Esophagus mucosa (tissue), 1 donor: ENCODE measurements at places on chromosomes 11 and 22.

GRCh38 chr11:64598106-64598796 lies 7.2 kb downstream of the SLC22A12 start:
- no peak for ATAC-seq

- peak; percentile 54 for ATAC-seq
Observed at GRCh38 chr11:11329062-11329806, 23.8 kb downstream of the CSNK2A3 start.

DNA sequence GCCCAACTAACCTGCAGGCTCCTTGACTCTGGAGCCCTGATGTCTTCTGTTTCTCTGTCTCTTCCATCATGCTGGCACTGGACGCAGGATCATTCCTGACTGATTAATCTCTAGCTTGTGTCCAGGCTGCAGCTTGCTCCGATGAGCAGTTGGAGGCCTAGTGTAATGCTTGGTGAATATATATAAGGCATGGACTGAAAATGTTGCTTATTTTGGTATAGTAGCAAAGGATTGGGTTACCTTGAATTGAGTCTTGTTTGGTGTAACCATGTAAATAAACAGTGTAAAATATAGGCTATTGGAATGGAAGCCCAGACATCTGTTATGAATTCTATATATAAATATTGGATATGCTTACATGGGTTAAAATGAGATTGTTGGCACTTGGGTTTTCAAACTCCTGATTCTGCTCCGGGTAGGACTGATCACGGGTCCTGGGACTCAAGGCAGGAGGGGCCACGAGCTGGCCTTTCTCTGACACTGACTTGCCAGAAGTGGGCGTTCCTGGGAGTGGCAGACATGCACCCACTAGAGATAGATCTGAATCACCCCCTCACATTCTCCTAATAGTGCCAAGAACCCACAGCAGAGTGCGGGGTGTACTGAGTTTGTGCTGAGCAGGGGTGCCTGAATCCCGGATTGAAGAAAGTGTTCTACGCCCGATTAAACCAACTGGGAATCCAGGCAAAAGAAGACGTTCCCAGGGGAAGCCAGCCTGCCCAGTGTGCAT lies 25.8 kb downstream of the LRP5 start:
- peak; percentile 76 for ATAC-seq

GRCh38 chr22:38240734-38241252 lies 32.0 kb downstream of the TMEM184B start:
- peak; percentile 59 for ATAC-seq

DNA sequence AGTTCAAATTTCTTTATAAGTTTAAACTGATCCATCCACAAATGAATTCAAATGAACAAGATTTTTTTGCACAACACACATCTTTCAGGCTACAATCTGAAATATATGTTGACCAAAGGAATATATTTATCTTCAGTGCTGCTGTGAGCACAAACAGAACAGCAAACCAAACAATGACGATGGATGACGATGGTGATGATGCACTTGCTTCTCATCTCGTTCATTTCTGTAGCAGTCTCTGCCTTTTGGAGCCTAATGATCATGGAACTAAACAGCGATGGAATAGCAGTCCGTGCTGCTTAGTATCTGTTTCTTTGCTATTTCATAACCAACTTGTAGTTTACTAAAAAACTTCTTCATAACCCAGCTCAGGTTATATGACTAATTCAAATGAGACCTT lies 220.7 kb upstream of the BLID start:
- ATAC-seq = no peak
